ENCODE measurements at places on chromosomes 12 and 14.
A peak's percentile ranks its signal among the peaks of the same experiment; 100 is the strongest.

DNA sequence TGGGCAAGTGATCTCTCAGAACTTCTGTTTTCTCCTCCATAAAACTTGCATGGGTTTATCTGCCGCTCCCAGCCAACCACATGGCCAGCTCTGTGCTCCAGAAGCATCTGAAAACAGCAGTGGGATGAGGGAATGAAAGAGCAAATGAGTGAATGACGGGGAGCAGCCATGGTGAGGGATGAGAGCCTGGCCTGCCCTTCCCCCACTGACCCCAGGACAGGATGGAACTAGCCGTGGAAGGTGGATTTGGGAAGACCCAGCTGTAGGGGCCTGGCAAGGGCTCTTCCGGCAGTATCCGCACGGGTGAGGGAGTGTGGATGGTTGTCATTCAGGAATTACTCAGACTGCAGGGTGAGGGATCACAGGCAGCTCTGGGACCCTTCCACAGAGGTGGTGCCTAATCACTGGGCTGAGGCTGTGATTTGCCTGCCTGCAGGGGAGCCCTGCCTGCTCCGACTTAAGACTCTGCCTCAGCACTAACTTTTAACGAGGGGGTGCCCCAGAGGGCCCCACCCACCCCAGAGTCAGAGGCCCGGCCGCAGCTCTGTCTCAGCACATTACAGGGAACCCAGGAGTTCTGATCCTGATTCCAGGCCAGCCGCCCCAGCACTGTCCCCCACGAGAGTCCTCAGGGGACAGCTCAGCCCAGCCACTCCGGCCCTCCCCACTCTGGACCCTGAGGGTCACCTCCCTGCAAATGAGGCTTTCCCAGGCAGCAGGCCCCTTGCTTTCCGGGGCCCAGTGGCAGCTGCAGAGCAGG, 136.8 kb upstream of the C14orf180 start:
- DNase-seq = no peak

DNA sequence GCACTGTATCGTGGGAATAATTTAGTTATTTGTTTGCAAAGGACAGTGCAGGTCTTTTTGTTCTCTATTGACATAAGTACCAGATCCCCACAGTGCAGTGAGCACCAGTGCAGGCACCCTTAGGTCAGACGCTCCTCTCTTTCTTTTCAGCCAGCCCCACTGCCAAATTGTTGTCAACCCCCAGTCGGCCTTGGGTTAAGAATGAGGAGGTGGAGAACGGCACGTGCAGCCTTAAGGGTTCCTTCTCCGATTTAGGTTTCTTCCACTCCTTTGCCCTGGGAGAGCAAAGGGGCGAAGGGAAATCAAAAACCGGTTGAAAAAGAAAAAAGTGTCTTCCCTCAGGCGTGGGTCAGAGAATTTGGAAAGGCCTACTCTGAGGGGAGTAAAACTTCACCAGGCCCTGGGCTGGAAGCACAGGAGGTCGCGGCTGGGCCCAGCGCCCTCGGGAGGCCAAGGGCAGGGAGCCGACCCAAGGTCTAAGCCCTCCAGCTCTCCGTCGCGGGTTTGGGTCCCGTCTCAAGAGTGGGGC, 4.3 kb downstream of the PAX9 start:
- no peak for DNase-seq

GRCh38 chr12:9944391-9944790, 12.2 kb upstream of the CLEC2A start:
- no peak for DNase-seq

- no peak for DNase-seq
Measured at GRCh38 chr12:50387487-50387886, 8.9 kb downstream of the FAM186A start.

DNA sequence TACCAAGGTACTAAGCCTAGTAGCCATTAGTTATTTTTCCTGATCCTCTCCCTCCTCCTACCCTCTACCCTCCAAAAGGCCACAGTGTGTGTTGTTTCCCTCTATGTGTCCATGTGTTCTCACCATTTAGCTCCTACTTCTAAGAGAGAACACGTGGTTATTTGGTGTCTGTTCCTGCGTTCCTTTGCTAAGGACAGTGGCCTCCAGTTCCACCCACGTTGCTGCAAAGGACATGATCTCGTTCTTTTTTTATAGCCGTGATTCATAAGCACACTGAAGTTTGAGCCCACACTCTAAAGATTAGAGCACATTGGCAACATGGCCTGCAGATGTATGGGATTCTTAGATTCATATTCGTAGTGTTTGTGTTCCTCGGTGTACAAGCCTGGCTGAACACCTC, 8.1 kb upstream of the STX2 start:
- DNase-seq = no peak

GRCh38 chr14:59811815-59812214, 58.8 kb downstream of the RTN1 start:
- DNase-seq = no peak

DNA sequence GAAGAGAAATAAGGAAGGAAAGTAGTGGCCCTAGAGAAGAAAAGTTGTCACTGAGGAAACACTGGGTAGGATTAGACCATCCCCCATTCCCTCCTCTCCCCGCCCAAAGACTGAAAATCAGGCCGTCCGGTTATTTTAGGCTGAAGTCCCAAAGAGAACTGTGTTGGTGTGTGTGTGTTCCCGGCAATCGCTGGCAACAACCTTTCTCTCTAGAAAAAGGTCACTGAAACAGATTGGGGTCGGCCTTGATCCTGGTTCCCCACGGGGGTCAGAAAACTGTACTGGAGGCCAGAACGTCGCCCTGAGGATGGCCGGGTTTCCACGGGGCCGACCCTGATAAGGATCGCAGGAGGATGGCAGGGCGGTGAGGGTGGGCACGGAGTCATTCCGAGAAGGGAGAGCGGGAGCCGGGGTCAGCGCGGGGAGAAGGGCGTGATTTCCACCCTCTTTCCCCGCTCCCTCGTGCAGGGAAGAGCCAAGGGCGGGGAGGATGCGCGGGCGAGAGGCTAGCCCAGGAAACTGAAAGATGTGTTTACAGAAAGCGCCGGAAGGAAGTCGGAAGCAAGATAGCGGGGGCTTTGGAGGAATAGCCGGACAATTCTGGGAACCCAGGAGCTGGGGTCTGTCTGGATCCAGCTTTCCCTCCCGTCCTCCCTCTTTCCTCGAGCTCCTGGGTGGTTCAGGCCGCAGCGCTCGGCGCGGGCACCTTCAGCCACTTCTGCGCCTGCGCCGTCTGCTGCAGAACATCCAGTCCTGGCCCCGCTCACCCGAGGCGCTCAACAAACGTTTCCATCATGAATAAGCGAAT, 25.3 kb upstream of the SPTLC2 start:
- DNase-seq = peak; percentile 63

DNA sequence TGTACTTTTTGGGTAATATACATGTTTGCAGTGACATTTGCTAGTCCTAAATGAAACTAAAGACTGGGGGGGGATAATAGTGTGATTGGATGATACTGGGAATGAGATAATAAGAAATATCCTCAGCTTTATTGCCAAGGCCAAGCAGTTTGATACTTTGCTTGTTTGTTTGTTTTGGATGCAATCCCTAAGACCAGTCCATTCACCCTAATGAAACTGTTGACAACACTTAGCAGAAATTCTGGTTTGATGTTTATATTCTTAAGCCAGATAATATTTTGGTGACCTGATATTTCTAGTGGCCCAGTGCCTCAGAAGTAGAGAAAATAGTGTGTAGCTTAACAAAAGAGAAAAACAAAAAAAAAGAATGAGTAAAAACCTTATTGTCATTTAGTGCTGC, 1.8 kb downstream of the PHC1 start:
- no peak for DNase-seq
